ENCODE measurements at places on chromosomes 4 and X.

DNA sequence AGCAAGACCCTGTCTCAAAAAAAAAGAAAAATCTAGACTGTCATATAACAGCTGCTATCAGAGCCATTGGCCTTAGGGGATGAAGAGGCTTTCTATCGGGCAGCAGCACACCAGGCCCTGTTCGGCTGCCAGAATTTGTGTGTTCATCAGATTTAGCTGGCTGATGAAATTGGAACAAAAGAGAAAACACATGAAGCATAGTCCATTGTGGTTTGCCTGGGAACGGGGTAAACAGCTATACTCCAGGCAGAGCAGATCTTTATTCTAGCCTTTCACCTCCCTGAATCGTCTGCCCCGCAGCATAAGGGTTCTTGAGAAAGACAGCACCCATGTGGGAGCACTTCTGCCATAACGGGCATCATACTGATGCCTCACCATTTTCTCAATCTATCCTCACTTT is 11.6 kb downstream of the TKTL1 start:
- no peak for DNase-seq

DNA sequence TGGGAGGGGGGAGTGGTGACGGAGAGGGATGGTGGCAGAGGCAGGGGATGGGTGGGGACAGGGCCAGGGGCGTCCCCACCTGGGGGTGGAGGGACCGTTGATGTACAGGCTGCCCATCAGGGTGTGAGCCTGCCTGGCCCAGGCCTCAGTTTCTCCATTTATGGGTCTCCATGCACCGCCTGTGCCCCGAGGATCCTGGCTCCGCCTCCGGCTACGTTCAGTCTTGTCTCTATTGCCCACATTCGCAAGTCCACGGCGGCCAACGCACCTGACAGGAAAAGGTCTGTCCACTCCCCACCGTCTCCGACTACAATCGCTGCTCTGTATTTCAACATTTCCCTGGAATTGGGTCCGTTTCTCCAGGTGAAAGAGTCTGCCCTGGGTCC is 96.3 kb upstream of the NKX1-1 start:
- DNase-seq, result no peak

- no peak for DNase-seq
Observed at GRCh38 chr4:21856301-21856700, 92.3 kb downstream of the KCNIP4 start.

DNA sequence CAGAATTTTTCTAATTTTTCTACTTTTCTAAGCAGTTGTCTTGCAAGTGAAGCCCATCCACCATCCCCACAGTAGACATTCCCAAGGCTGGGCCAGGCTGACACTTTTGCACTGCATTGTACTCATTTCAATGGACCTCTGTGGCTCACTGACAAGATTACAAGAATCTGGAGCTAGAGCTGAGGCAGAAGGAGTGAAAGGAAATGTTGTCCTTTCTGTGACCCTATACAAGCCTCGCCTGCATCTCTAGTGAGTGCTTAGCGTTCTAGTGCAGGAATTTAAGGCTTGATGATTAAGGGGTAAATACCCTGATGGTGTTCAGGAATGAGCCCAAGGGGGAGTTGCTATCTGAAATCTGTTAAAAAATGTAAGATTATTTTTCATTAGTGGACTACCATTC is 6.3 kb downstream of the MAGED1 start:
- DNase-seq, result no peak

GRCh38 chr4:80306260-80306659 is 29.3 kb upstream of the CFAP299 start:
- DNase-seq, result no peak

DNA sequence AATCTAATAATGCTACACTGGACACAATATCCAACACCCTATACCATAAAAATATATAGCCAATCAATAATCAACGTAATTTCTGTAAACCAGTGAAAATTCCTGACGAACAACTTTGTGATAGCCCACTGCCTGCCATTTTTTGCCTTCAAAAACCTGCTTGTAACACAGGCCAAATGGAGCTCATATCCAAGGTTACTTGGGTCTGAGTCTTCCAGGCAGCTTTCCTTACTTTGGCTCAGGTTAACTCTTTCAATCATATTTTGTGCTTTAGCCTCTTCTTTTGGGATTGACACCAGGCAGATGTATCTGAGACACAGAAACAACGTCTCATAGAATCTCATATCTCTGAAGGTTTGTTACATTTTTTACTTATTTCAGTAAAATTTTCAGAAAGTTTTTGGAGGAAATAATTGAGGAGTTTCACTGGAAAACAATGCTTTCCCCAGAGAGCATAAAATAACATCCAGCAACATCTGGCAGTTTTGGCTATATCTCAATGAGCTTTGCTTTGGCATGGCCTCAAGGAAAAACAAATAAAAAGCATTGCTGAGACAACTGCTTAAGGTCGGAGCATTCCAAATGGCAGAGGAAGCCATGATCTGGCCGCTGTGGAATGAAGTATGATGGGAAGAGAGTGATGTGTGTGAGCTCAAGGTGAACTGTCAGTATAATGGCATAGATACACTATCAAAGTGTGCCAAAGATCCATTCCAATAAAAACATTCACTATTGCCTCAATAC is 162.9 kb upstream of the SPIN4 start:
- no peak for DNase-seq

- peak; percentile 21 for DNase-seq
Observed at GRCh38 chr4:46994007-46994405, 625 bp upstream of the GABRA4 start.

DNA sequence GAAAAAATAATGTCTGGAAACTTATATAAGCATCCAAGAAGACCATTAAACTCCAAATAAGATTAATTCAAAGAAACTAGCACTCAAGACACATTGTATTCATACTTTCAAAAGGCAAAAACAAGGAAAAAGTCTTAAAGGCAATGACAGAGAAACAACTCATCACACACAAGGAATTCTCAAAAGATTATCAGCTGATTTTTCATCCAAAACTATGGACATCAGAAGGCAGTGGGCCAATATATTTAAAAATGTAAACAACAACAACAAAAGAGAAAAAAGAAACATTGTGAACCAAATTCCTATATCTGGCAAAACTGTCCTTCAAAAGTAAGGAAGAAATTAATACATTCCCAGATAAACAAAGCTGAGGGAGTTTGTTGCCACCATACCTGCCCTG is 711.4 kb upstream of the GALNTL6 start:
- DNase-seq, result no peak

GRCh38 chr4:45438047-45438446 is 685.8 kb downstream of the GABRG1 start:
- no peak for DNase-seq

GRCh38 chrX:149638860-149639259 is 7.3 kb upstream of the TMEM185A start:
- no peak for DNase-seq

- no peak for DNase-seq
Observed at GRCh38 chr4:154010371-154010770, 221.5 kb upstream of the SFRP2 start.

DNA sequence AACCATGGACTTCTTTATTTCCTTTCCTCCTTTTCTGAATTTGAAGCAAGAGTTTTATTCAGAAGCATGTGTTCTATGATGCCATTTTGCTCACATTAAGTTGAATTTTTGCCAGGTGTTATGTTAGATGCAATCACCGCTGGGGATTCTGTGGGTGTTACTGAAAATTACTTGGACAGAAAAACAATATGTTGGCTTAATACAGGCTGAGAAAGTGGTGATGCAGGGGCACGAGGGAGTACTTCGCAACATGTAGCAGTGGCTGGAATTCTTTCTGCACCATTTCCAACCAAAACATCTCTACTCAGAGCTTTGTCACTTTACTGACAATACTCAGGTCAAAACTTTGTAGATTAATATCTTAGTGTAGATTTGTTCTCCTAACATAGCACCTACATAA is 109.2 kb upstream of the PCDH18 start:
- no peak for DNase-seq

DNA sequence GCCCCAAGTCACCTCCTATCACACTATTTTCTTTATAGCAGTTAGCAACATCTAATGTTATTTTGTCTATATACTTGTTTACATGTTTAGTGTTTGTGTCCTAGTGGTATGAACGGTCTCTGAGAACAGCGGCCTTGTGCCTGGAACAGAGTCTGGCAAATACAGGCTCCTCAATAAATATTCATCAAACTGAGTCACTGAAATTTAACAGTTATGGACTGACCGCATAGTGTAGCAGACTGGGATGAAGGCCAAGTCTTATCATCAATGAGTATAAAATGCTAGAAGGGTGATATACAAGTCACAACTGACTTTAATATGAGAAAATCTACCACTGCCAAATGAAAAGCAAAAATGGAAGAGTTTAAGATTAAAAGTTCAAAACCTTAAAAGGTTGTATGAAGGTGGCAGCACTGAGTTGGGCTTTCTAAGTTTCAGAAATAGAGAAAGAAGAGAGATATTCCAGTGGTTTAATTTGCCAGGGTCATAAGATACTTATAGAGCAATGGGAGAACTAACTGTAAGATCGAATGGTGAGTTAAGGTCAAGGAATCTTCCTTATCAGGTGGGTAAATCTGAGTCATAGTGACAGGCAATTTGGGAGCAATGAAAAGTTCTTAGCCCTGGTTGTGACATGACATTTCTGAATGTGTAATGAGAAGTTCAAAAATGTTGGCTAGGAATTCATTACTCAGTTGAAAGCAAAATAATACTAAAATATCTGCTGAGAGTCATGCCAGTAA is 34.9 kb downstream of the ELOVL6 start:
- no peak for DNase-seq

DNA sequence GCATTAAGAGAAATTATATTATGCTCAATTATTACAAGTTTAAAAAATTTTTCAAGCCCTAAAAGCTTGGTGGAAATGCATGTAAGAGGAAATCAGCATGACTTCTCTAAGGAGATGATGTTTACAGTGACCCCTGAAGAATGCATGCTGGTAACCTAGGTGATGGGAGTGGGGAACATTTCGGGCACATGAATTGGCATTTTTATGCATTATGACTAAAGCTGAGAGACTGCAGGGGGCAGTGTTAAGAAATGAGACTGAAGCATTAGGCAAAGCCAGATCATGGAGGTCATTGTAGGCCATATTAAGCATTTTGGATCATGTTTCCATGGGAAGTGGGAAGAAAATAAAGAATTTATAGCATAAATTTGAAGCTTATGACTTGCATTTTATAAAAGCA is 421.3 kb downstream of the FAT4 start:
- DNase-seq, result no peak

- DNase-seq, result peak; percentile 15
Observed at GRCh38 chrX:69424161-69424560, 80.0 kb upstream of the NALF2 start.

GRCh38 chr4:175530655-175531054 is 281.4 kb downstream of the GPM6A start:
- no peak for DNase-seq

GRCh38 chrX:70434352-70434866 is 10.2 kb upstream of the DLG3 start:
- peak; percentile 92 for DNase-seq

GRCh38 chrX:39904816-39905537 is 192.8 kb downstream of the BCOR start:
- DNase-seq, result no peak

DNA sequence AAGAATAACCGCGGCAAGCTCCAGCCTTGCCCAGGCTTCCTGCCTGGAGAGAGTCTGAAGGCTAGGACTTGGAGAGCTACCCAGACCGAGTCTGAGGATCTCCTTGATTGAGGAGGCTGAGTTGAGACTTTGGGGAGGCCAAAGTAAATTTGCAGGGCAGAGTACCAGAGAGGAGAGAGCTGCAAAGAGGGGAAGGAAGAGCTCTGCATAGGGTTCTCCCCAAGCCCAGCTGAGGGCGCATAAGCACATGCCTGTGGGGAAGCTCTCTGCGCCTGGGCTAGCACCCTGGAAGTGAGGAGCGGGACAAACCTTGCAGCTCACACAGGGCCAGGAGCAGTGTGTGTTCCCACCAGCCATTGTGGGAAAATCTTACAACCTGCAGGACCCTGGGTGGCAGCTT is 56.1 kb downstream of the FAM193A start:
- DNase-seq, result peak; percentile 33

DNA sequence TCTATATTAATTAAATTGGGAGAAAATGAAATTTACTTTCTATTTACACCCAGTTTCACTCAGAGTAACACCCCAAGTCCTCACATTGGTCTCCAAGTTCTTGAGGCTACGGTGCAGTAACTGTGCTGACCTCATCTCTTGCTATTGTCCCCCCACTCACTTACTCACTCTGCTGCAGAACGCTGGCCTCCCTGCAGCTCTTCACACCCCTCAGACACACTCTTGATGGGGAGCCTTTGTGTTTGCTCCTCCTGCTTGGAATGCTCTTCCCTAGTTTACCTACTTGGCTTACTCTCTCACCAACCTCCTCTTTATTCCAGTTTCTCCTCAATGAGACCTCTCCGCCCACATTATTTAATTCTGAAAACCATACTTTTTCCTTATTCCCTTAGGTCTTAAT is 22.2 kb upstream of the SPARCL1 start:
- DNase-seq, result peak; percentile 44

DNA sequence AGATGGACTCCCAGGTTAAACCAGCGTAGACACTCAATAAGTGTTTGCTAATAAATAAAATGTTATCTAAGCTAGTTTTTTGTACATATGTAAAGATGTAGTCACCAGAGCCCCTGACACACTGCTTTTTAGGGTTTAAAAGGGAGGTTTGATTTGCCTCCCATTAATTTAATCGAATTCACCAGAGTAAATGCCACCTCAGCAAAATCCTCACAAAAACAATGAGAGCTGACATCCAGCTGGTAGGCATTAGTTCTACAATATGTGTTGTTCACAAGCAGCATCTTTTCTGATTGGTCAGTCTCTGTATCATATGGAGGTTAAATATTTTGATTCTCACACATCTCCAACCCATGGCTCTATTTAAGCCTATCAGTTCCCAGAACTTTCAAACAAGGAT is 382.6 kb downstream of the CENPC start:
- DNase-seq, result no peak

DNA sequence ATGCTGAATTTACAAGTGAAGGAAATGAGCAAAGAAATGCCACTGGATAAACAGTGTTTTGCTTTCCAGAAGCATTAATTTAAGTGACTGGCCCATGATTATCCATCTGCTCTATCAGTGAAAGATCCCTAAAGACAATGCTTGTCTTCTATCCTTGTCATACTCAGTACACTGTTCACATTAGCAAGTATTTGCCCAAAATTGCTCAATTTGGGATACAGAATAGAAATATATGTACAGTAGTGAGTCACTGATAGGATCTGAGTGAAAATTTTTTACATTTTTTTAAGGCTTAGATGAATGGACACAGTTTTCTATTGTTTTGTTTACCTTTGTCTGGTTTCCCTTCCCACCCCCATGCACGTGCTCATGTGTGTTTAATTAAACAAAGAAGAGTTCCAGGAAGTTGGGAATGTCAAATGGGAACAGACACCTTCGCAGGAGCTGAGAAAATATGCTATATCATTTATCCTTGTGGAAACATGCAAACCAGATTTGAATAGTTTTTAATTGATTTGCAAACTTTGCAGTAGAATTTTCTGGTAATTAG is 656.3 kb downstream of the RPA4 start:
- DNase-seq, result no peak

GRCh38 chr4:86055898-86056297 is 304.0 kb downstream of the MAPK10 start:
- no peak for DNase-seq

- DNase-seq, result no peak
Observed at GRCh38 chrX:42948723-42949657, 171.0 kb upstream of the PPP1R2C start.

All from neural progenitor cell (in vitro differentiated cells).